Activated T-cell treated with anti-CD3 and anti-CD28 coated beads for 24 hours (primary cell): ENCODE measurements at places on chromosomes 12 and 14.

DNA sequence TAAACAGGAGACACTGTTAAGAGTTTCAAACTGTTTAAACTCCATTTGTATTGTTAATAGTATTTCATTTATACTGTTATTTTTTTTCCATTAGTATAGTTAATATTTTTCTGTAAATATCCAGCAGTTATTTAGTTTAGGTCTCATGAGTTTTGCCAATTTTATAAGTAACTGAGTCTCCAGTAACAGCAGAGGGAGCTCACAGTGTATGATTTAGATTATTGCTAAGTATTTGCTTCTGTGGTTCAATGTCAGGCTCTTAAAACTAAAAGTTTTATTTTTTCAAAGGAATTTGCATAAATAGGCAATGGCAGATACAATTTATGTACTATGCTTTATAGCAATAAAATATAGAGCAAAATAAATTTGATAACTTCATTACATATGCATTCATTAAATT lies 209.7 kb downstream of the ATXN7L3B start:
- no peak for DNase-seq

GRCh38 chr12:24591079-24591626 lies 357.7 kb downstream of the BCAT1 start:
- no peak for DNase-seq

DNA sequence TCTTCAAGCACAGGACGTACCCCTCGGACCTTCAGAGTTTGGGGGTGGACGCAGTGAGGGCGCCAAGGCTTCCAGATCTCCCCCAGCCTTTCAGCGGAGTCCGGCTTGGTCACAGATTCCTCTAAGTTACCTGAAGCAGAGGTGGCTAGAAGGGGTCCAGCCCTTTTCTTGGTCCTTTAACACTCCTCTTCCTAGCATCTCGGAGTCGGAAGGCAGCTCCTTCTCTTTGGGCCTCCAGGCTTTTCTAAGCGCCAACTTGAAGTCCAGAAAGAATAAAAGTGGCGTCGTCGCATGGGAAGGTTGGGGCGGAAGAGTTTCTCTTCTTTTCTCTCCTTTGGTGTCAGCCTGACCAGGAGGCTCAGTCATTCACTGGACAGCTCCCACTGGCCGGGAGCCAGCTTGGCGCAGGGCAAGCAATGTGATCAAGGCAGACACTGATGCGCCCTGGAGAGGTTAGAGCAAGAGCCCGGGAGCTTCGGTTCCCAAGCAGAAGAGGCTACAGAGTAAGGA lies 9.6 kb downstream of the OR6S1 start:
- no peak for DNase-seq

- no peak for DNase-seq
These were observed 153.5 kb upstream of the ATF7IP start for GRCh38 chr12:14211947-14212387.

GRCh38 chr12:96431067-96431466 lies 30.8 kb upstream of the CDK17 start:
- no peak for DNase-seq

- DNase-seq = no peak
These were observed 223.9 kb downstream of the MED13L start for GRCh38 chr12:116053479-116054200.

GRCh38 chr12:106049105-106049504 lies 89.6 kb downstream of the NUAK1 start:
- no peak for DNase-seq

- DNase-seq = no peak
These were observed 17.2 kb upstream of the MARK3 start for GRCh38 chr14:103367995-103368394.

DNA sequence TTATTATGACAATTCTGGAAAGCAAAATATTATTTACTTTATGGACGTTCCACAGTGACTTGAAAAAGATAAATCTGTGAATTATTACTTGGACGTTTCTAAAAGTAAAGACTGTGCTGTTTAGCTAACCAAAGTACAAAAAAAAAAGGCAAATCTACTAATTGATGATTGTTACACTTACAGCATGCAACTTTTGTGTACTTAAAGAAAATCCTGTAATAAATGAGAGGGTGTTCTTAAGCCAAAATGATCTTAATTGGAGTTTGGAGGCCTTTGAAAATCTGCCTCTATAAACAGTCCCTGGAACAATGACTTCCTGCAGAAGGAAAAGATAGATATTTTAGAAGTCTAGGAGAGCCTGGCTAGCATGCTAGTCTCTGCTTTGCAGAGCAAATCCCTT lies 434.0 kb upstream of the SYT1 start:
- DNase-seq = no peak

GRCh38 chr14:57245941-57246340 lies 22.8 kb downstream of the EXOC5 start:
- DNase-seq = no peak

DNA sequence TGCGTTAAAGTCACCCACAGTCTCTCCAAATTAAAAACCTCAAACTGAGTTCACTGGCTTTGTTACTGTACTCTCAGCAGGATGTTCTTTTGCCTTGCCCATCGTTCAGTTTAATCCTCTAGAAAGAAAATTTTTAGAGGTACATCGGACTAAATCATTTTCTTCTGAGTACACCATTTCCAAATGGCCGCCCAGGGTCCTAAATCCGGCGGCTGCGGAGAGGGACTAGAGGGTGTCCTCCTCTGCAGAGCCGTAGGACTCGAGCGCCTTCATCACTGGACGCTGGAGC lies 1.4 kb downstream of the LIN7A start:
- no peak for DNase-seq

DNA sequence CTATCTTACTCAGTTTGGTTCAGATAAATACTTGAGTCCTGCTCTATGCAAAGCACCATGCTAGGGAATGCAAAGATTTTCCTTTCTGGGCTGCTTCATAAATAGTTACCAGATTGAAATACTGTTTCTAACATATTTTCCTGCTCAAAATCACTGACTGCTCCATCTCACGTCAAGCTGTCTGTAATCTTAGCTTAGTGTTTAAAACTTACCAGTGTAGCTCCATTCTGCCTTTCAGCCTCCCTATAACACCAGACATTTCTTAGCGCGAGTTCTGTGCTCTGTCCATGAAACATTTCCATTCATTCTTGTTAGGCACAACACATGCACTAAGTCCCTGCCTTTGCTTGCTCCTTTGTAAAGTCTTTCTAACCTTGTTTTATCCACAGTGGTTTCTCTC lies 129.4 kb downstream of the NPAS3 start:
- no peak for DNase-seq
